ENCODE measurements at places on chromosomes 7 and 10.
A peak's percentile ranks its signal among the peaks of the same experiment; 100 is the strongest.

DNA sequence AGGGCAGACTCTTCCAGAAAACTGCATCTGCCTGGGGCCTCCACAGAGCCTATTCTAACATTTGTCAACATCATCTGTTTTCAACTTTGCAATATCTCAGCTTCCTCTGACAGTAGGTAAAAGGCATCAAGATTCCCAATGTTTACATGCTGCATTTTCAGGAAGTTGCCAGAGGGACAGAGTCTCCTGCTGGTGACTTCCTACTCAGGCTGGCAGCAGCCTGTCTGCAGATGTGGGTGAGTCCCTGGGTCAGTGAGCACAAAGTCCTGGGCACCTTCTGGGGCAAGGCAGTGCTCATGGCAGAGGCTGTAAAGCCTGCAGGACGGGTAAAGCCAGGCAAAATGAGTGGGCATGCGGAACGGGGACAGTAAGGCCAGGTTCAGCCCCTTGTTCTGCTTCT lies 69.4 kb downstream of the EBF3 start:
- DNase-seq: no peak

- DNase-seq: no peak
These were observed 184.5 kb downstream of the ADK start for GRCh38 chr10:74335501-74335900.

DNA sequence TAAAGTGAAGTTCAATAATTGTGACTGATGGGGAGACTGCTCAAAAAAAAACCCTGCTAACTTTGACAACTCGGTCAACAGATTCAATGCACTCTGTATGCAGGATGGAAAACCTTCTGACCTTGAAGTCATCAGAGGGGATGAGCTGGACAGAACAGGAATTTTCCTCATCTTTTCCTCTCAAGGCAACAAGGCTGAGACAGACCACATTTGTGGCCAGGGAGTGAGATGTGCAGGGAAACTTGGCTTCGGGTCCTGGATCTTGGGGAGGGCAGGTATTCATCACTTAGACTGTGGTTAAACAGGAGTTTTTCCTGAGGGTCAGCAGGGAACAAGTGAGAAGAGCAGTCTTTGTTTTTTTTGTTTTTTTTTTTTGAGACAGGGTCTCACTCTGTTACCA lies 100.6 kb downstream of the BAMBI start:
- DNase-seq: no peak

DNA sequence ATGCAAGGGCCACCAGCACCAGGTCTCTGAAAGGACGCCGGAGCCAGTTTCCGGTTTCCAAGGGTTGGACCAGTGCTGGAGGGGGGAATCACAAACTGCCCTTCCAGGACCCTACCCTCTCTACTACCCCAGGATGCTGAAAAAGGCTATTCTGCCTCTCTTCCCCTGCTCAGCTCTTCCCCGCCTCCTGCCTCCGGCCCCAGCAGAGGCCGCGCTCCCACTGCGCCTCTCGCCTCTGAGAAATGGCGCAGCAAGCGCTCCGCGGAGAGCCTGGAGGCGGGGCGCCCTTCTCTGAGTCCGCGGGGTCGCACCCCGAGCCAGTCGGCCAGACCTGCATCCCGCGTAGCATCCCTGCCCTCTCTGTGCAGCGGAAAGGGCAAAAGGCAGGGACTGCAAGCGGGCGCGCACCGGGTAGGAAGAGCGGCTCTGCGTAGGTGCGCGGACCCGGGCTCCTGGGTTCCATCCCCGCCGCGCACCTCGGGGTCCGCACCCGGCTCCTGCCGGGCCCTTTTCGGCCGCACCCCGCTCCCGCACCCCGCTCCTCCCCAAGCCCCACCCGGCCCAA lies 476 bp upstream of the RET start:
- no peak for DNase-seq

GRCh38 chr7:151792086-151792485 lies 84.8 kb downstream of the PRKAG2 start:
- DNase-seq: no peak

GRCh38 chr7:18974803-18975202 lies 142.6 kb downstream of the TWIST1 start:
- DNase-seq: peak; percentile 21
